Aorta (tissue), 5 donors: ENCODE measurements at places on chromosomes 7 and 10.

GRCh38 chr7:127820732-127821085, 168.7 kb downstream of the SND1 start:
- DNase-seq = no peak
- H3K4me1 ChIP-seq = peaks cover 3% of the 10 kb centered on the region
- H3K36me3 ChIP-seq = no peaks in the 10 kb centered on the region
- no peak overlapping the region for H3K4me3 ChIP-seq

- H3K27me3 ChIP-seq = no peaks in the 10 kb centered on the region
- H3K4me1 ChIP-seq = no peaks in the 10 kb centered on the region
- peak within 1 kb of the TSS; percentile 91 for H3K27ac ChIP-seq
- H3K4me3 ChIP-seq = peak within 1 kb of the TSS; percentile 99
- H3K36me3 ChIP-seq = no peaks in the 10 kb centered on the region
- peak; percentile 68 for DNase-seq
Measured at GRCh38 chr7:43906331-43907010, at the start of gene URGCP. Gene URGCP (minus strand): TSS chr7:43906596. CDS start chr7:43906575, 21 bp downstream.

DNA sequence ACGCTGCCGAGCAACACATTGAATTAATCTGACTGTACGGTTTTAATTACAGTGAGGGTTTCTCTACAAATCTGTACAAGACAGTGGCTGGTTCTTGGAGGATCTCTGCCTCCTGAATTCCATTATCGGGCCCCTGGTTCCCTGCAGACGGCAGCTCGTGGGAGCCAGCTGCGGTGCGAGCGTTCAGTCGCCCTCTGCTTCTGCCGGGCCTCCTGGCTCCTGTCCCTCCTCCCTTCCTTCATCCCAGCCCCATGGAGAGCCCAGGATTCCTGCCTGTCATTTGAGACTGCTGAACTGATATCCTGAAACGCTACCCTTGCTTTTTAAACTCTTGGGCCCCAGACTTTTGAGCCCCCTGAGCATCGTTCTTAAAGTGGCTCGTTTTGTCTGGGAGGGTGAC, 6.6 kb upstream of the DLX6 start:
- no peak overlapping the region for H3K27ac ChIP-seq
- H3K27me3 ChIP-seq = no peaks in the 10 kb centered on the region
- no peak overlapping the region for H3K4me3 ChIP-seq
- no peaks in the 10 kb centered on the region for H3K36me3 ChIP-seq
- no peak for DNase-seq
- no peaks in the 10 kb centered on the region for H3K4me1 ChIP-seq

DNA sequence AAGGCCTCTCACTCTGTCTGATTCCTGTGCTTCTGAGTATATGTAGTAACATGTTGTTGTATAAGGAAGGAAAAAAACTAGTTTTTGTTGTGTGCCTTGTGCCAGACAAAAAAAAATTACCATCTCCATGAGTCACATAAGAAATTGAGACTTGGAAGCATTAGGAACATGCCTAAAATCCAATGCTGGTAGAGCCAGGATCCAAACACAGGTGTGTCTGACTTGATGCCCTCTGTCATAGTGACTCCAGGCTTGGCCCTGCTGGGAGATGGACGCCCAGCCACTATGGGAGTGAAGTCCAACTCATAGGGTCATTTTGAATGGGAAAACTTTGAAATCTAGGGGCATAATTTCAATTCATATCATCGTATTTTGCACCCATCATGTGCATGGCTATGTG, 38.0 kb downstream of the PYROXD2 start:
- no peak overlapping the region for H3K4me3 ChIP-seq
- DNase-seq = no peak
- no peak overlapping the region for H3K27ac ChIP-seq
- no peaks in the 10 kb centered on the region for H3K27me3 ChIP-seq

DNA sequence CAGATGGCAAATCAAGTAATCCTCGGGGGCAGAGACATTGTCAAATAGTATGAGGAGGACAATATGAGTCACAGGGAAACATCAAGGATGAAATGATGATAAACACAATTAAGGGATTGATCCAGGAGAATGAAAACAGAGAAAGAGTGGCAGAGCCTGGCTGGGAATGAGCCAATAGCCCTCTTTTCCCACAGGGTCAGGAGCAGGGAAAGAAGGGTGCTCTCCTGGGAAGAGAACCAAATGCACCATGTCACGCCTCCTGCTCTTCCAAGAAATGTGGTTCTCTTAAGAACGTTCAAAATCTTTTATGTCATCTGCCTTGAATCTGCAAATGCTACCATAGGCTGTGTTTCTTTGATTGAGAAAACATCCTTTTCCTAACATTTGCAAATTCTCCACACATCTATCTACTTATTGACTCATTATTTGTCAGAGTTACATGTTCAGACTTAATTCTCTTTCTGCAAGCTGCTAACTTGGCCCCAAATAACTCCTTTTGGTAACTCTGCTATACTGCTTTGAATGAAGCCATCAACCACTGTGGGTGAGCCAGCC, 50.6 kb downstream of the HIPK2 start:
- no peaks in the 10 kb centered on the region for H3K36me3 ChIP-seq
- H3K27ac ChIP-seq = no peak overlapping the region
- H3K4me3 ChIP-seq = no peak overlapping the region
- peaks cover 4% of the 10 kb centered on the region for H3K4me1 ChIP-seq

DNA sequence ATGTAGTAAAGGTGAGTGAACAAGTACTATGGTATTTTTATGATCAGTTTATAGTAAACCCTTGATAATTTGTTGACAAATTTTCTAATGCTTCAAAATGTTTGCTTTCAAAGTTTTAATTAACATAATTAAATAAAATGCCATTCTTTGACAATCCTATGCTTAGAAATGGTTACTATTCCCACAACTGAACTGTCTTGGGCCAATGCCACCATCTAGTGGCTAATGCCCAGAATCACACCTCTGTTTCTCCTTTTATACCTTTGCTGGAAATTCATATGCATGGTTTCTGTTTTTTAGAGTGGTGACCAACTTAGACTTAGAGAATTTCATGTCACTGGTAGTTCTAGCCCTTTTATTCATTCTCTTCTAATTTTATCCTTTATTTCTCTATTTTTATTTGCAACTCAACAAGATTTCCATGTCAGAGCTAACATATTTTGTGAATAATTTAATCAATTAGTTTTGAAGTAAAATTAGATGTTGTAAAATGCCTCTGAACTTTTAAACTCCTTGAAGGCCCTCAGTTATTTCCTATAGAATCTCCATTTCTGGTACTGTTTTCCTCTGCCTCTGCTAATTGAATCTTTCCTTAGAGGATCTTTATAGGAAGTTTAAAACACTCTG, 31.1 kb downstream of the PCGF5 start:
- no peaks in the 10 kb centered on the region for H3K27me3 ChIP-seq
- H3K36me3 ChIP-seq = no peaks in the 10 kb centered on the region
- DNase-seq = no peak
- H3K27ac ChIP-seq = no peak overlapping the region
- H3K4me3 ChIP-seq = no peak overlapping the region

GRCh38 chr7:1283941-1284742, 51.5 kb downstream of the UNCX start:
- no peaks in the 10 kb centered on the region for H3K36me3 ChIP-seq
- no peak overlapping the region for H3K4me3 ChIP-seq
- DNase-seq = peak; percentile 45
- no peaks in the 10 kb centered on the region for H3K27me3 ChIP-seq

DNA sequence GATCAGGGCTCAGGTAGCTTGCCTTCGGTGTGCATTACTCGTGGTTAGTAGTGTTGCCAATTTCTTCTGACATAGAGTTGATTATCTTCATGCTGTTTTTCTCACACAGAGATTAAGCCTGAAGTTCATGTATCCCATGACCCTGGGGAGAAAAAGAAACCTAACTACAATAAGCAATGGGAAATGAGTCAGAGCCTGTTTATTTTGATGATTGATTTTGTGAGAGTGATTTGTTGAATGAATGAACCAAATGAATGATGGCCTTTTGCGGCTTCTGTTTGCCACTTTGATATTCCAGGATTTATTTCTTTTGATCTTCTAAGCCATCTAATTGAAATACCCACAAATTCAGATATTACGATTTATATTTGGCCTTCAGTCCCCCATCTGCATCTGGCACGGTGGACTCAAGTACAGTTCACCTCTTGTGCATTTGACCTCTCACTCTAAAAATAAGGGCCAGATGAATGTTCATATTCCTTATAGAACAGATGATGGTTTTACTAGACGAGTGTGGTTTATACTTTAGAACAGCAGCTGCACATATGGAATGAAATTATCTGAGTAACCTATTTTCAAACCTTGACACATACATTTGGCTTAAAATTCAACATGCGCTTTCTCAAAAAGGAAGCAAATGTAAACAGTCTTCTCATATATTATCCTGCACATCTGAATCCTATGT, 110.7 kb downstream of the PLCE1 start:
- no peaks in the 10 kb centered on the region for H3K27me3 ChIP-seq
- no peaks in the 10 kb centered on the region for H3K36me3 ChIP-seq
- no peak overlapping the region for H3K27ac ChIP-seq
- no peak for DNase-seq
